ENCODE measurements at places on chromosomes 7 and 10.

GRCh38 chr10:429696-430095, 259.8 kb downstream of the DIP2C start:
- no peak for DNase-seq

GRCh38 chr10:5583525-5584175, 58.9 kb downstream of the CALML3 start:
- DNase-seq = no peak

DNA sequence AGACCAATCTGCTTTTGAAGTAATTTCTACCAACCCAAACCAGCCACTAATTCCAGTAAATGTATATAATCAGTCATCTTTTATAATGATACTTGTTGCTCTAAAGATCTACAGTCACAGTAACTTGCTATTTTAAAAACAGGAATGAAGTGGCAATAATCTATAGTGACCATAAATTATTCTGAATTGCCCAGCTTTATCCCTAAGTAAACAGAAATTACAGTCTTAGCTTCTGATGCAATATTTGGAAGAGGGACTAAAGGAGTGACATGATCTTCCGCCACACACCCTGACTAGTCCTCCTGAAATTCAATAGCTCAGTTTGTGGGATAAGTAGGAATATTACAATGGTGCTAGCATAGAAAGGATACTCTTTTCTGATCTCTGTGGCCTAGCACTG, 96.1 kb downstream of the ATE1 start:
- DNase-seq = no peak

- DNase-seq = peak; percentile 4
Observed at GRCh38 chr10:13617116-13617515, 30.4 kb downstream of the PRPF18 start.

- DNase-seq = no peak
Observed at GRCh38 chr10:10043083-10043482, 974.6 kb upstream of the CELF2 start.

DNA sequence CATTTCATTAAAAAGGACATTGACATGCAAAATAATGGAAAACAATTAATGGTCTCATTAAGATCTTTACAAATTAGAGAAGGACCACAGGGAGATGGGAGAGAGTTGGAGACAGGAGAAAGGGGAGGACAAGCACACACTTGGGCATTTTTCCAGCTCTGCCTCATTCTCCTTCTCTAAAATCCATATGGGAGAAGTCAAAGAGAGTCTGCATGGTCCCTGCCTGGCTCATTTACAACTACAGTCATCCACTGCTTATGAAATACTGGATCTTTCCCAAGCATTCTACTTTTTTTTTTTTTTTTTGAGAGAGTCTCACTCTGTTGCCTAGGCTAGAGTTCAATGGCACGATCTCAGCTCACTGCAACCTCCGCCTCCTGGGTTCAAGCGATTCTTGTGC, 518.9 kb upstream of the CELF2 start:
- DNase-seq = no peak

GRCh38 chr7:22213081-22213480, 143.9 kb downstream of the RAPGEF5 start:
- no peak for DNase-seq

DNA sequence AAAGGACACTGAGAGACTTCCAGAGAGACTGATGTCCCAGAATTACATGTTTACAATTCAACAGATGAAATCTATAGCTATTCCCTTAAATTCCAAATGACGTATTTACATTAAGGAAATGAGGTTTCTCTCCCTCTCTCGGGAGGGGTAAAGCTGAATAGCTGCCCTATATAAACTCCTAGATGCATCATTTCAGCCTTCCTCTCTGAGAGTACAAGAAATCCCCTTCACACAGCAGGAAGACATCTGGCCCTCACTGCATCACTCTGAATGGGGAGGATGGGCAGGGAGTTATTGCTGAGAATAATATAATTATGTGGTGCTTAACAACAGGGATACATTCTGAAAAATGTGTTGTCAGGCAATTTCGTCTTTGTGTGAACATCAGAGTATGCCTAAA, 11.0 kb downstream of the POT1 start:
- no peak for DNase-seq

GRCh38 chr7:46478046-46478445, 557.0 kb upstream of the IGFBP3 start:
- peak; percentile 69 for DNase-seq

GRCh38 chr10:114963908-114964307, 25.9 kb downstream of the TRUB1 start:
- no peak for DNase-seq

DNA sequence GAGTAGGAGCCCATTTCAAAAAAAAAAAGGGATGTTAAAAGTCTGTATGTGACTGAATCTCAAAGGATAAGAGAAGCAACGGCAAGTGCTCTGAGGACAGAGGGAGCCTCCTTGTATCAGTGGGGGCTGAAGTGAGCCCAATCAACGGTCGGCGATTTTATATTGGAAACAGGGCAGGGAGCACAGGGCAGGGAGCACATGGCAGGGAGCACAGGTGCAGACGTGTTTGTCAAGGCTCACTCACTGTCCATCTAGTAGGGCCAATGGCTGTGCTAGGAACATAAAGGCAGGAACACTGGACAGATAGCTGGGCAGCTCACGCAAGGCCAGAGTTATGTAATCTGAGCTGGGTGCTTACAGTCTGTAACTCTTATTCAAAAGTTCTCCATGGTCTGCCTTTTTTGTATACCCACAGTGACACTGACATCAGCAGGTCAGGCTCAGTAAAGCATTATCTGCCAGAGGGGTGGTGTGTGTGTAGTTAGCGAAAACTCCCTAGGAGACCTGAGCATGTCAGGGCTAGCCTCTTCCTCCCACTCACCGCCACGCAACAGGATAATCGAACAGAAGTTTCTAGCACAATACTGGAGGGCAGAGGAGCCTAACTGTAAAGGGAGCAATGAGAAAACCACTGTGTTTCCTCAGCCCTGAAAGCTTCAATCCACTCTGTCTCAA, 15.4 kb downstream of the AKR1B1 start:
- DNase-seq = no peak

DNA sequence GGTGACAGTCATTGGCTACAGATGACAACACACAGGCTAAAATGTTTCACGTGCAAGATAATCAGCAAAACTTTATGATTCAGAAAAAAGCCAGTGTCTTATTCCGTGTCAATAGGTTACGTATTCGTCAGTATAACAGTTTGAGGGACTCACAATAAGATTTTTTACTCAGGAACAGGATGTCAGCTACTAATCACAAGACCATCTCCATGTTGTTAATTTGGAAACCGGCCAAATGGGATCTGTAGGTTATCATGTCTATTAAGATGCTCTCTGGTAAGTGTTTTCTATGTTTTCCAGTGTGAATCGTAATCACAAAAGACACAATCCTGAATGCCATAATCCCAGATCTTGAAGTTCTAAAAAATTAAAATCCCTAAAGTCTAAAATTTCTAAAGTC, 197.3 kb downstream of the ETV1 start:
- DNase-seq = no peak

DNA sequence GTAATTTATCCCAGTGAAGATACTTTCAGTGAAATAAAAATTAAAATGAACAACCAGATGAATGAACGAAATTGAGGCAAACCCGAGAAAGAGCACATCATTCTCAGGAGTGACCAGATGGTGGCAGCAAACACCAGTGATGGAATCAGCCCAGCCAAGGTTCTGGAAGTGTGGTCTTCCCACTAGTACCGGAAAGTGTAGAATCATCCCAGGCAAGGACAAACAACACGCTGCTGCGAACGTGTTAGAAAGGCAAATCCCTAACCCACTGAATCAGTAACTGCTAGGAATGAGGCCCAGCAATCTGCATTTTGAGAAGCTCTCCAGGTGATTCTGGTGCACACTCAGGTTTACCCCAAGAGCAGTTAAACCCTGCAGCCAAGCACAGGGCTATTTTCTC, 15.5 kb upstream of the SLC18A3 start:
- DNase-seq = peak; percentile 66

GRCh38 chr10:8992009-8992408, 937.5 kb downstream of the GATA3 start:
- DNase-seq = no peak

GRCh38 chr7:114688443-114689055, 233.3 kb upstream of the MDFIC start:
- no peak for DNase-seq

DNA sequence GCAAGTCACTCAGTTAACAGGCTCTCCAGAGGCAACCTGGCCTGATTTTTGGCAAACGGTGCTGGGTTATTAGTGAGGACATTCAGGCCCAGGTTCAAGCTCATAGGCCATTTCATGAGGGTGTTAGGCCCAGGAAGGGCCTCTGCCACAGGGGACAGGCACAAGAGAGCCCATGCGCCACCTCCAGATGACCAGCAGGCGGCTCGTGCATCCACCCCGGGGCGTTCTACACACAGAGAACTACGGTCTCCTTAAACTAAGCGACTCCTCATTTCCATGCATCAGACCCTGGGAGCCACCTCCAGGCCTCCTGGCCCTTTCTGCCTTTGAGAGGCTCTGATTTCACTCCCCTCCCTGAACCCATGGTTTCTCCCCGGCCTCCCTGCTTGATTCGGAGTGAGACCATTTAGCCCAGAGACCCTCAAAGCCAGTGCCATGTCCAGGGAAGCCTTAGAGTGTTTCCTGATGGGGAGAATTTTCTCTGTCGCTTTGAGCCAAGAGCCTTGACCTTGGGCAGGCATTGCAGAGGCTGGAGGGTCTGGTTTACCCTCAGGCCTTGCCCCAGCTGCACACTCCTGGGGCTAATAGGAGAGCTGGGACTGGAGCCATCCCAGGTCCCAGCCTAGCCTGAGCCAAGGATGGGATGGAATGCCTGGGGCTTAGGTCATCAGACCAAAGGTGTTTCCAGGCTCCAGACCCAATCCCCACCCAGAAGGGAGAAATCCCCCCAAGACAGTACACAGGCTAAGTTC, 188.0 kb downstream of the GRID1 start:
- no peak for DNase-seq

GRCh38 chr10:124917428-124918190, 24.3 kb upstream of the ZRANB1 start:
- DNase-seq = peak; percentile 29

DNA sequence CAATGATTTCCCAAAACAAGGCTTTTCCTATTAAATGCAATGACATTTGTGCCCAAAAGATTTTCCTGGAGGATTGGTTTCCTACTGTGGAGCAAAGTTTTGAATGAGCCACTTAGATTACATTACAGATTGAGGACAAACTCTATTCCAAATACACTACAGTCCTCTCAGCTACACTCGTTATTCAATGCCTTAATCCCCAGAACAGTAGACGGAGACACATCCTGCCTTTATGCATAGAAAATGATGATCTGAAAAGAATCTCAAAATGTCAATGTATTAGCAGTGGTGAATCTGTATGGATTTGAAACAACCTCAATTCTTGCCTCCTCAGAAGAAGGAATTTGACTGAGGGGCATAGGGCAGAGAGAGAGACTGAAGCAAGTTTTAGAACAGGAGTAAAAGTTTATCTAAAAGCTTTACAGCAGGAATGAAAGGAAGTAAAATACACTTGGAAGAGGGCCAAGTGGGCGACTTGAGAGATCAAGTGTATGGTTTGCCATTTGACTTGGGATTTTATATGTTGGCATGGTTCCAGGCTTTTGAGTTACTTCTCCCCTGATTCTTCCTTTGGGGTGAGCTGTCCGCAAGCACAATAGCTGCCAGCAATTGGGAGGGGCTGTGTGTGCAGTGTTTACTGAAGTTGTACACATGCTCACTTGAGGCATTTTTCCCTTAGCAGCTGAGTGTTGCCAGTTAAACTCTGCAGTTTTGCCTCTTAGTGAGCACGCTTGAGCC, 891.9 kb upstream of the MBL2 start:
- DNase-seq = no peak

DNA sequence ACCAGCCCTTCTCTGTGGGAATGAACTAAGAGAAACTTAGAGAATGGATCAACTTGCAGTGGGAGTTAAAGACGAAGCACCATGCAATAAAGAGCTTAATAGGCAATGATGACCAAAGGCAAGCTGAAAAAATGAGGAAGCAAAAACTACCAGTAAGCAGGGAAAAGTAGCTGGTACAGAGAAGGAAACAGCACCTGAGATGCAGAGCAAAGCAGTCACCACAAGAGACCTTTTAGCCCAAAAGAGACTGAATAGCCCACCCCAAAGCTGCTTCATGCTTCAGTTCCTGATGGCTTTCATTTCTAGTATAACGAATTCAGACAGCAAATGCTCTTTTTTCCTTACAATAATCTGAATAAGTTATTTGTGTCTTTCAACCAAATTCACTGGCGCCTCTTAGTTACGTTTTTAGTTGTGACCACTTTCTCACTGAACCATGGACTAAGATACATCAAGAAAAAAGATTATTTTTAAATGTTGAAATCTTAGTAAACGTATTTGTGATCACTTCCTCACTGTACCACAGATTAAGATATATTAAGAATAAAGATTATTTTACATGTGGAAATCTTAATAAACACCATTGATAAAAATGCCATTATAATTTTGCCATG, 76.0 kb downstream of the USP6NL start:
- DNase-seq = no peak

- no peak for DNase-seq
Observed at GRCh38 chr10:65358565-65358964, 1567.3 kb upstream of the LRRTM3 start.

DNA sequence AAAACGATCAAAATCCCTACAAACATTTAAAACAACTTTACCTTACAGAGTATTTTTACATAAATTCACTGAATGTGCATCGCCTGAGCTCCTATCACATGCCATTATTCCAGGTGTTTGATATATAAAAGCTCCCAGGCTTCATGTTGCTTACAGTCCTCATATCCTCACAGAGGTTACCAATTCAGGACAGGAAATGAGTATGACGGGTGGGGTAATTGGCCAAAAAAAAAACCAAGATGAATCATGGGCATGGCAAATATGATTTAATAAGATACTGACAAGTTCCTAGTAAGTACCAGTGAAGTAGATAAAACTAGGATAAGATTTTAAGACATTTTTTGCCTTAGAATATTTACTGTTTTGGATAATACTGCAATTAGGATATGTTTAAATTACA, 135.8 kb downstream of the KMT2E start:
- peak; percentile 10 for DNase-seq

DNA sequence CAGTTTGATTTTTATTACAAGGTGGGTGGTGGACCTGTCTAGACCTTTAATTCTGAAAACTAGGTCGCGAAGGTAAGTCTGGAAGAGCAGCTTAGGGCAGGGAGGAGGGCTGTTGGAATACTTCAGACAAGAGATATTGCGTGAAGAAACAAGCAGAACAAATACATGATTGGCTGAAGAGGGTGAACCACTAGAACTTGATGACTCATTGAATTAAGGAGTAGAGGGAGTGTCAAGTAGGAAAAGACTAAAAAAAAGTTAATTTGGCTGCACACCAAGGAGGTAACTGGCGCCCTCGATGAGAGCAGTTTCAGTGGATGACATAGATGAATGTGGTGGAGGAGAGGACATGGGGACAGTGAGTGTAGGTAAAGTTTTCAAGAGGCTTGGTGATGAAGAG, 41.3 kb downstream of the WNT2 start:
- no peak for DNase-seq

- DNase-seq = no peak
Observed at GRCh38 chr7:66505531-66506451, 122.9 kb upstream of the KCTD7 start.

DNA sequence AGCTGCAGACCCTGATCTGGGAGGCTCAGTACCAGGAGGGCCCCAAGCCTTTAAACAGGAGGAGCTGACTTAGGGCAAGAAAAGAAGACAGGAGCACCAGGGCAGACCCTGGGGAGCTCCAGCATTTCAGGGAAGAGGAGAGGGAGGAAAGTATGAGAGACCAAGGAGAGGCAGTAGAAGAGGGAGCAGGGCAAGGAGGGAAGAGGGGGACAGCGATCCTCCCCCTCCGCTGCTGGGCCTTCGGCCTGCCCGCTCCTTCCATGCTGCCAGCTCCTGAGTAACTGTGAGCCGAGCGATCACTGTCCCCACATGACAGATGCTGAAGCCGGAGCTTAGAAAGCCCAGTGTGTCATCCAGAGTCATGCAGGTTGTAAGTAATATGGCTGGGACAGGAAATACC, 65.9 kb downstream of the ALOX5 start:
- no peak for DNase-seq
